ENCODE measurements at places on chromosomes 16 and 17.

- DNase-seq, result no peak
These were observed 398.0 kb downstream of the NPIPA8 start for GRCh38 chr16:17938546-17938945.

GRCh38 chr17:6286233-6286632, 148.7 kb downstream of the AIPL1 start:
- no peak for DNase-seq

- no peak for DNase-seq
These were observed 1.1 kb upstream of the YBX2 start for GRCh38 chr17:7295230-7296180.

GRCh38 chr16:11047939-11048800, 103.8 kb downstream of the CLEC16A start:
- DNase-seq, result no peak

- DNase-seq, result no peak
These were observed 25.9 kb downstream of the OGFOD1 start for GRCh38 chr16:56477096-56477878.

GRCh38 chr16:60127196-60127595, 1393.1 kb upstream of the GOT2 start:
- DNase-seq, result no peak

DNA sequence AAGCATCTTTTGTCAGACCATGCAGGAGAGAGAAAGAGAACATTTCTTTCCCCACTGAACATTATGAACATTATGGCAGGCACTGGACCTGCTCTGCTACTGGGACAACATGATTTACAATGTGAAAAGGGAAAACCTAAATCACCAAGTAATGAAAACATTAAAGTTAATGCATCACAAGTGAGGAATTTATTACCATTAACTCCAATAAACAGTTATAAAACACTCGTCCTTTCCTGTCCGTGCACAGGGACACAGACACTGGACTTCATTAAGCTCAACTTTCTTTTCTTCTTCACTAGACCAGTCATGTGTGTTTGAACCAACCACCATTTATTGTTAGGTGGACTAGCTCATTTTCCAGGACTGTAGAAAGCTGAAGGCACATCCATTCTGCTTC, 95.4 kb downstream of the SNX11 start:
- DNase-seq, result no peak

- no peak for DNase-seq
These were observed 11.1 kb upstream of the CHRNE start for GRCh38 chr17:4913994-4914393.

GRCh38 chr17:21282231-21282630, 2.3 kb upstream of the MAP2K3 start:
- DNase-seq, result no peak
